CMK (cell line): ENCODE measurements at places on chromosomes 1 and 21.

DNA sequence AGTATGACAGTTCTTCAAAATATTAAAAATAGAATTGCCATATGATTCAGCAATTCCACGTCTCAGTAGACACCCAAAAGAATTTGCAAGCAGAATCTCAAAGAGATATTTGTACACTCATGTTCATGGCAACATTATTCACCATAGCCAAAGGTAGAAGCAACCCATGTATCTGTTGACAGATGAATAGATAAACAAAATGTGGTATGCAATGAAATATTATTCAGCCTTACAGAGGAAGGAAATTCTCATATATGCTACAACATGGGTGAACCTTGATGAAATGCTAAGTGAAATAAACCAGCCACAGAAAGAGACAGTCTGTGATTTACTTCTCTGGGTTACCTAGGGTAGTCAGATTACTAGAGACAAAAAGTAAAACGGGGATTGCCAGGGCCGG, 47.0 kb downstream of the NAV1 start:
- no peak for DNase-seq

DNA sequence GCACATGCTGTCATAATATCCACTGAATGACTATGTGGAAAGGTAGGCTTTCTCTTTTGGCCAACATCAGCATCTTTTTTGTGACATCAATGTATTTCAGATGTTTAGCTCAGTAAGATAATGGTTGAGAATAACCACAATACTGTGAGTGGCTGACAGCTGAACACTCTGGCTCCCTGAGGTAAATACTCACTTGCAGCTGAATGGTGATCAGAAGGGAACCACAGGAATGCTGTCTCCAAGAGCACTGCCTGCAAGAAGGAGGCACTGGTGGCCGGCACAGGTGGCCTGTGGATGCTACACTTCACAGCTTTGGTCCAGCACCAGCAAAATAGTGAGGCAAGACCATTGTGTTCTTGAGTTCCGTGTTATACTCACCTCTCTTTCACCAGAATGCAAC, 118.7 kb upstream of the PPM1J start:
- no peak for DNase-seq

GRCh38 chr1:68173283-68173935, 58.9 kb downstream of the WLS start:
- DNase-seq: no peak

- no peak for DNase-seq
These were observed 33.3 kb upstream of the TDRD10 start for GRCh38 chr1:154468535-154469250.

- peak; percentile 36 for DNase-seq
These were observed 8.8 kb upstream of the ATG4C start for GRCh38 chr1:62774971-62775595.

GRCh38 chr1:104745875-104746274, 996.2 kb downstream of the AMY1C start:
- no peak for DNase-seq

GRCh38 chr1:10857687-10858086, 61.2 kb upstream of the CASZ1 start:
- DNase-seq: no peak

DNA sequence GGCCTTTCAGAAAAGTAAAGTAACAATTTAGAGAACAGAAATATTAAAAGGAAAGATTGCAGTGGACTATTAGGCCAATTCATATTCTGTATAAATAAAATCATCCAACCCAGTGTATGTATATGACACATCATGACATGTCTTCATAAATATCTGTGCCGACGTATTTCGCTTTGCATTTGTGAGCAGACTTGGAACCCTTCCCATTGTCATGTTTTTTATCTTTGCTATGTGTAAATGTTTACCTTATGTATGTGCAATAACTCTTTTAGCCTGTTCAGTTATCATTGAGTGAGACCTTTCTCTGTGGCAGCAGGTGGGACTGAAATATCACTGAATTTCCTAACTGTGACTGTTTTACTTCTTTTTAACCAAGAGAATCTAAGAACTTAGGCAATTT, 58.0 kb upstream of the FAM3B start:
- no peak for DNase-seq

DNA sequence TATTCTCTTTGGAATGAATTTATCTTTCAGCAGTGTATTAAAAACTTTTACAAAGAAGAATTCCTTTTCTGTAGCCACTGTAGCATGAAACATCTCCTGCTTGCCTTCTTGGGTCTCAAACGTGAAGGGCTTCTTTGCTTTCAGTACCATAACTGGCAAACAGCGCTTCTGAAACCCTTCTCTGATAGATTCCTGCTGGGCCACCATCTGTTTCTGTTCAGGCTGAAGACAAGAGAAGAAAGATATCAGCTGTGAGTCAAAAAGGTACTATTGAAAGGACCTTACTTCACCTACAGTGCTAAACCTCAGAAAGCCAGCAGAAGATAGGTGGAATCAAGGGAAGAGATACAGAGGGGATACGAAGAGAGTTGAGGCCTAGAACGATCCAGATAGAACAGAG, 10.5 kb downstream of the AIM2 start:
- DNase-seq: no peak

GRCh38 chr1:19974822-19975416, 4.5 kb downstream of the PLA2G2A start:
- DNase-seq: no peak

DNA sequence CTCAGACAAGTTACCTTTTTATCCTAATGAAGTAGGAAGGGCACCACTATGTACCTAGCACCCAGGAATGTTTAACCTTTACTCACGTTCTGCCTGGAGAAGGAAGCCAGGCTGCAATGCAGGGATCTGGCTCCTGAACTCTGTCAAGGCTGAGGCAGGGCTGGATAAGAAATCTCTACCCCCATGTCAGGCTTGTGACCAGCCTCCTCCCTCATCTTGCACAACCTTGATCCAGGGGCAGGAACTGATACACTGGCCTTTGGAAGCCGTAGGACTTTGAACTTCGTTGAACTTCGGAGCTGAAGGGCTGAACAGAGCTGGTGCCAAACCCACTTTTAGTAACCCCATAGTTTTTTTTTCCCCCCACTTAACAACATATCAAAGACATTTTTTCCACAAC, 8.0 kb upstream of the AKR1A1 start:
- no peak for DNase-seq

GRCh38 chr1:112296908-112297307, 99.1 kb upstream of the CTTNBP2NL start:
- no peak for DNase-seq

DNA sequence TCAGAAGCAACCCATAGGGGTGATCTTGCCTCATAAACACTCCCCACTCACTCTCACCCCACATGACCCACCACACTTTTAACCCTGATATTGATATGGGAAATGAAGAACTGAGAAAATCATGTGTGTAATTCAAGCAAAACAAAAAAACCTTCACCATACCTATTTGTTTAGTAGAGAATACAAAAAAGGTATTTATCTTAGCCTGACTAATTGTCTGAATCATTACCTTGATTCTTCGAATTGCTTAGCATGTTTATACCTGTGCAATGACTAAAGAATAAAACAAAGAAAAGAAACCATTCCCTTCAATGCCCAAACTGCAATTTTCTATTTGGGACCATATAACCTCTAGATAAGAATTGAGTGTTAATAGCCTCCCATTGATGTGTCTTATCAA, 1.8 kb downstream of the CLDN17 start:
- DNase-seq: no peak

- DNase-seq: no peak
These were observed 391.8 kb downstream of the DUSP10 start for GRCh38 chr1:221350091-221350490.

DNA sequence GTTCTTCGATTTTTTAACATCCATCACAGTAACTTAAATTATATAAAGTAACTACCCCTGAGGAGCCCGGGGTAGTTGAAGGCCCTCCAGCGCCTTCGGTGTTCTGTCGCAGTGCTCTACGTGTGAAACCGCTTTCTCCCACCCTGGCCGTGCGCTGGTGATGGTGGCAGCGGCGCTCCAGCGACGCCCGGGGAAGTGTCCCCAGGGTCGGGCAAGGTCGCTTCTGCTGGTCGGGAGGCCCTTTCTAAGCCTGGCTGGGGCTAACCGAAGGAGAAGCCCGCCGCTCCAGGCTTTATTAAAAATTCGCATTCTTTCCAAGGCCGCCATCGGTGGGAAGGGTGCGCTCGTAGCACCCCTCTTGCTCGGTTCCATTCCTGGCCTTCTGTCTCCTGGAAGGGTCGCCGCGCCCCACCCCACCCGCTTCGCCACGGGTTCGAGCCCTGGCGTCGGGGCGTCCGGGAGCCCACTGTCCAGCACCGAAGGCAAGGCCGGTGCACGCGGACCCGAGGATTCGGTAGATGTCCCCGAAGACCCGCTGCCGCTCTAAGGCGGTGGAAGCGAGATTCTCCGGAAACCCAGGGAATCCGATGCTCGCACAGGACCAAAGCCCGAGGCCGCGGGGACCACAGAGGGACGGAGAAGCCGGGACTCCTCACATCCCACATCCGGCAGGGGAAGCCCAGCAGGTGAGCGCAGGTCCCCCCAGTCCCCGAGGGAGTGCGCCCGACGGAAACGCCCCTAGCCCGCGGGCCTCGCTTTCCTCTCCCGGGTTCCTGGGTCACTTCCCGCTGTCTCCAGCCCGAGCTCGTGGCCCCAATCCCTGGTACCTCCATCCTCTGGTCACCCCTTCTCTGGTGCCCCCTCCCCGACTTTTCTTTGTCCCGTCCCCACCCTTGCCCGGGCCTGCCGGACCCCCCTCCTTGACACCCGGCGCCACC, 685 bp upstream of the RIPPLY3 start:
- no peak for DNase-seq

- no peak for DNase-seq
These were observed 33.7 kb upstream of the DMBX1 start for GRCh38 chr1:46455951-46456350.

DNA sequence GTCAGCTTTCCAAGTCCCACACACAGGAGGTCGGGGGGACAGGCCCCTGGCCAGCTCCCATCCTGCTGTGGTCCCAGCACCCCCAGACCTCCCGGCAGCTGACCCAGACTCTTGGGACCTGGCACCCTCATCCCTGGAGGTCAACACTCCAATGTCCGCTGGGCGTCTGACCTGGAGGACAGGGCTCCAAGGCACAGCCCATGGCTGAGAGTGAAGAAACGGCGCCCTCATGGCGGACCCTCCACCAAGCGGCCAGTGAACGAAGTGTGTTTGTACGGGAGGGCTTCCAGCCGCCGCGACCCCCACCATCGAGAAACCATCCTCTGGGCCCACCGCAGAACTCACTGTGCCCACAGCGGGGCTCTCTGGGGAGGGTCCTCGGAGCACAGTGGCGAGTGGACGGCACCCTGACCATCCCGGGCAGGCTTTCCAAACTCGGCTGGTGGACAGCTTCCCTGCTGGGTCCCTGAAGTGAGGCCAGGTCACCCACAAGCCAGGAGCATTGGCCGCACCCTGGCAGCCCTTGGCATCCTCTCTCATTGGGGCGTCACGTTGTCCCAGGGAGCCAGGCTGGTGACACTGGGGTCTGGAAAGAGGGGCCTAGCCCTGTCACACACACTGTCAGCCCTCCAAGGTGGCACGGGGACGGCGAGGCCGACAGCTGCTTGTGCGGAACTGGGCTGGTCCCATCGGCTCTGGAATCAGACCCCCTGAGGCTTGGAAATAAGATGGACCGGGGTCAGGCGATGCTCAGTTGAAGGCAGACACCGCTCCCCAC, 47.8 kb upstream of the COL6A2 start:
- DNase-seq: no peak

GRCh38 chr1:43414634-43415223, 25.0 kb downstream of the SZT2 start:
- DNase-seq: peak; percentile 67

DNA sequence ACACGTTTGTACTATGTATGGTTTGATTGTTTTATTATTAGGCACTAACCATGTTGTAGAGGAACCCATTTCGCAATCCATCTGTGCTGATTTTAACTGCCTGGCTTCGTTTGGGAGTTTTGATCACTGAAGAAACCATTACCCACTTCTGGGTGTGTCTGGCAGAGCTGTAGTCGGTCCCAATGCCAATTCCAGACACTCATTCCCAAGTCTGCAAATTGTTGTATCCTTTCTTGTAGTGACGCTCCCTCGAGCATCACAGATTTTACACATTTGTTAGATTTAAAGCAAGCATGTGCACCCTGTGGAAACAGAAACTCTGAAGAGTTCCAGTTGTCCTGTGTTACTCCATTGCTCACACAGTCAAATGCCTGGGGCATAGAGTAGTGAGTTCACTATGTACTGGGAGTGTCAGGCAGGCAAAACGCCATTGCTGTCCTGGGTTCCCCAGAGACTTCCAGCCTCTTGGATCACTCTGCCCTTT, 31.0 kb upstream of the EFCAB14 start:
- no peak for DNase-seq

DNA sequence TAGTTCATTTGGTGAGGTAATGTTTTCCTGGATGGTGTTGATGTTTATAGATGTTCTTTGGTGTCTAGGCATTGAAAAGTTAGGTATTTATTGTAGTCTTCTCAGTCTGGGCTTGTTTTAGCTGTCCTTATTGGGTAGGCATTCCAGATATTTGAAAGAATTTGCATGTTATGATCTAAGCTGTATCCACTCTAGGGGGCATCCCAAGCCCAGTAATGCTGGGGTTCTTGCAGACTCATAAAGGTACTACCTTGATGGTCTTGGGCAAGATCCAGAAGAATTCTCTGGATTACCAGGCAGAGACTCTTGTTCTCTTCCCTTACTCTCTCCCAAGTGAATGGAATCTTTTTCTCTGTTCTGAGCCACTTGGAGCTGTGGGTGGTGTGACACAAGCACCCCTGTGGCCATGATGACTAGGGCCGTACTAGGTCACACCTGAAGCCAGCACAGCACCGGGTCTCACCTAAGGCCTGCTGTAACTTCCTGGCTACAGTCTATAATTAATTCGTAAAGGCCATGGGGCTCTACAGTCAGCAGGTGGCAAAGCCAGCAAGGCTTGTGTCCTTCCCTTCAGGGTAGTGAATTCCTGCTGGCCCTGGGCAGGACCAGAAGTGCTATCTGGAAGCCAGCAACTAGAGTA, 74.8 kb upstream of the PDE4B start:
- DNase-seq: no peak

GRCh38 chr1:98932184-98932583, 72.5 kb downstream of the PLPPR5 start:
- no peak for DNase-seq

DNA sequence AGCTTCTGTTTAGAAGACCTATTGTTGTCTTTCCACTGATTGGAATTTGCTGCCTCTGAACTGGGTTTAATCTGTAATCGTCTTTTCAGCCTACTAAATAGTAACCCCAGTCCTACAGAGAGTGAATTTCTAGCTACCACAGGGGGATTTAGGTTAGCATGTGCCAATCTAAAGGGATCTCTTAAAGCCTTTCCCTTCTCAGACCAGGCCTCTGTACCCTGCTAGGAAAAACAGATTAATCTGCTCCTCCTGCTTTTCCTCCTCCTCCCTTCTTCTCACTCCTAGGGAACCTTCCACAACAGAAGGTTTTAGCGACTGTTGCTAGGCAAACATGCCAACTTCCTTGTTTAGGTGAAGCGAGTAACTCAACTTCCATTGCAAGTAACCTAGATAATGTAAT, 1.3 kb upstream of the RC3H1 start:
- DNase-seq: no peak
